Stimulated activated CD4-positive, alpha-beta T cell treated with anti-CD3 and anti-CD28 coated beads, Interleukin-1b, Interleukin-23, amount 100 ng/mL, for 24 hours (primary cell): ENCODE measurements at places on chromosomes 16 and 17.

- DNase-seq, result no peak
Measured at GRCh38 chr16:4625560-4626159, 1.0 kb downstream of the MGRN1 start.

GRCh38 chr17:7167832-7168231 lies 11.3 kb downstream of the ASGR1 start:
- DNase-seq, result no peak

DNA sequence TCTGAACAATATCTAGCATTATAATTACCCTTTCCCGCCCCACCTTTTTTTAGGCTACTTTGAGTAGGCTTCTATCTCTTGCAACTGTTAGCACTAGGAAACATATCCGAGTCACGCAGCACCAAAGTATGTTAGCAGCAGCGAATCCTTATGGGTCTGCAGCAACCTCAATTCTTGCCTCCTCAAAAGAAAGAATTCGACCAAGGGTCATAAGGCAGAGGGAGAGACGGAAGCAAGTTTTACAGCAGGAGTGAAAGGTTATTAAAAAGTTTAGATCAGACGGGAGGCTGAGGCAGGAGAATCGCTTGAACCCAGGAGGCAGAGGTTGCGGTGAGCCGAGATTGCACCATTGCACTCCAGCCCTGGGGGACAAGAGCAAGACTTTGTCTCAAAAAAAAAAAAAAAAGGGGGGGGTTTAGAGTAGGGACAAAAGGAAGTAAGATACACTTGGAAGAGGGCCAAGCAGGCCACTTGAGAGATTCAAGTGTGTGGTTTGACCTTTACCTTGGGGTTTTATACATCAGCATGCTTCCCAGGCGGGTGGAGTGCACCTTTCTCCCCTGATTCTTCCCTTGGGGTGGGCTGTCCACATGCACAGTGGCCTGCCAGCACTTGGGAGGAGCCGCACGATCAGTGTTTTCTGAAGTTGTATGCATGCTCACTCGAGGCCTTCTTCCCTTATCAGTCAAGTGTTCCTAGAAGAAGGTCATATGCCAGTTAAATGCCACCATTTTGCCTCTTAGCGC lies 67.7 kb downstream of the HLF start:
- no peak for DNase-seq

DNA sequence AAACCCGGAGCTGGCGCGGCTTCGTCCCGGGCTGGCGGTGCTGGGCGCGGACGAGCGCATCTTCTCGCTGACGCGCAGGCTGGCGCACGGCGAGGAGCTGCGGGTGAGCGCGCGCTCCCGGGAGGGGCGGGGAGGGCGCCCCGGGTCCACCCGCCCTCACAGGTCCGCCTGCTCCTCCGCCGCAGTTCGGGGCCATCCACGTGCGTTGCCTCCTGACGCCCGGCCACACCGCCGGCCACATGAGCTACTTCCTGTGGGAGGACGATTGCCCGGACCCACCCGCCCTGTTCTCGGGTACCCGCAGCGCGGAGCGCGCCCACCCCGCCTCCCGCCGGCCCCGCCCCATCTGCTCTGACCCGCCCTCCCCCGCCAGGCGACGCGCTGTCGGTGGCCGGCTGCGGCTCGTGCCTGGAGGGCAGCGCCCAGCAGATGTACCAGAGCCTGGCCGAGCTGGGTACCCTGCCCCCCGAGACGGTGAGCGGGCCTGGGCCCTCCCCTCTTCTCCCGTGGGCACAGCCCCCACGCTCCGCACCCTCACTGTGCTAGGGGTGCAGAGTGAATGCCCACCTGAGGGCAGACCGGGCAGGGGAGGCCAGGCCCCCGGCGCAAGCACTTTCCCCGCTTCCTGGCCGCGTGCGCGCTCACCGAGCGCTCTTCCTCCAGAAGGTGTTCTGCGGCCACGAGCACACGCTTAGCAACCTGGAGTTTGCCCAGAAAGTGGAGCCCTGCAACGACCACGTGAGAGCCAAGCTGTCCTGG lies 1.4 kb downstream of the HAGHL start:
- DNase-seq, result peak; percentile 41

DNA sequence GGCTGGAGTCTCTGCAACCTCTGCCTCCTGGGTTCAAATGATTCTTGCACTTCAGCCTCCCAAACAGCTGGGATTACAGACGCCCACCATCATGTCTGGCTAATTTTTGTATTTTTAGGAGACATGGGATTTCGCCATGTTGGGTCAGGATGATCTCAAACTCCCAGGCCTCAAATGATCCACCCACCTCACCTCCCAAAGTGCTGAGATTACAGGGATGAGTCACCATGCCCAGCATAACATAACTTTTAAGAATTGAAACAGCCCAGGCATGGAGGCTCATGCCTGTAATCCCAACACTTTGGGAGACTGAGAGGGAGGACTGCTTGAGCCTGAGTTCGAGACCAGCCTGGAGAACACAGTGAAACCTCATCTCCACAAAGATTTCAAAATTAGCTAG lies 2.5 kb downstream of the RSL1D1 start:
- DNase-seq, result no peak

- no peak for DNase-seq
Measured at GRCh38 chr17:41486809-41487530, 2.7 kb downstream of the KRT36 start.

- DNase-seq, result no peak
Measured at GRCh38 chr16:72201387-72201786, 29.4 kb upstream of the PMFBP1 start.

- DNase-seq, result no peak
Measured at GRCh38 chr16:16073891-16074881, 124.8 kb downstream of the ABCC1 start.

DNA sequence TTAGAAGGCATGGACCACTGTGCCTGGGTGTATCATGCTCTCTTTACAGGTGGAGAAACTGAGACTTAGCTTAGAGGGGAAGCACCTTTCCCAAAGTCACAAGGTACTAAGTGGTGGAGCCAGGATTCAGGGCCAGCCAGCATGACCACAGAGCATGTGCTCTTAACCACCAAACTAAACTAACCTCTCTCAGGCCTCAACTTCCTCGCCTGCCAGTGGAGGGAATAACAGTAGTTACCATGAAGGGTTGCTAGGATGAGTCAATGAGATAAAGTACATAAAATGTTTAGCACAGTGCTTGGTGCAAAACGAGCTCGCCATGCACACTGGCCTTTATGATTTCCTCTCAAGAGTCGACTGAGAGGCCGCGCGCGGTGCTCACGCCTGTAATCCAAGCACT lies 6.4 kb upstream of the MYO1C start:
- no peak for DNase-seq

GRCh38 chr16:51003850-51004566 lies 147.1 kb downstream of the SALL1 start:
- DNase-seq, result no peak

DNA sequence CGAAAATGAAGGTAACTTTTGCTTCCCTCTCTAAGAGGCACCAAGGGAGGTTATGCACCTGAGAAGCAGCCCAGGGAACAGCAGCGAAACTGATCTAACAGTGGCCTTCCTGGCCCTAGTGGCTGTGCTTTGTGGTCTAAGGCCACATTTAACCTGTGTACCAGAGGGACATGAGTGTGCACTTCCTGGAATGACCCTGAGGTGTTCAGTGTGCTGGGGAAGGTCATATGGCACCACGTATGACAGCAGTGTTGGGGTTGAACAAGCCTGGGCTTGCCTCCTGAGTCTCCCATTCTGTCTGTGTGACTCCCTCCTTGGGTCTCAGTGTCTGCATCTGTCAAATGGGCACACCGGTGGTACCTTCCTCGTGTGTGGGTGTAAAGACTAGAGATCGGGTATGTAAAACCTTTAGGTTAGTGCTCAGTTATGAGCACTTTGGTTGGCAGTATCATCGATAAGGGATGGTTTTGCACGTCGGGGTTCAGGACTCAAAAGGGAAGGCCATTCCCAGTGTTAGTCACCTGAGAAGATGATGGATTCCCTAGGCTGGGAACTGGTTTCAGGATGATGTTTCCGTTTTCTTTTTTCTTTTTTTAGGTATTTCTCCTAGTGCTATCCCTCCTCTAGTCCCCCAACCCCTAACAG lies 31.9 kb downstream of the PLCG2 start:
- DNase-seq, result no peak

DNA sequence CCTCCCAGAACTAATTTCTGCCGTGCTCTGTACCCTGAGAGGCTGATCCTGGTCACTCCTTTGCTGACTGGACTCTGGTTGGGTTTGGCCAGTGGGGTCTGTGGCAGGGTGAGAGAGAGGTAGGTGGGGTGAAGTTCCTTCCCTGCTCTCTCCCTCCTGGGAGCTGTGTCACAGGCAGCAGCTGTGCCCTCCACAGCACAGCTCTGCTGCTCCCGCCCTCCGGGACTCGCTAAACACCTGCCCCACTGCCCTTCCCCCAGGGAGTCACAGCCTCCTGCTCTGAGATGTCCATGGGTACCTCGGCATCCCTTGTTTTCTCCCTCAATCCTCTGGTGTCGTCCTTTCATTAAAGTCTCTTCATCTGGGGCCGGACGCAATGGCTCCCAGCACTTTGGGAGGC lies 66.4 kb downstream of the SRCIN1 start:
- DNase-seq, result no peak

GRCh38 chr17:79979221-79979741 lies 56.4 kb downstream of the TBC1D16 start:
- no peak for DNase-seq

- no peak for DNase-seq
Measured at GRCh38 chr16:70494202-70494770, 29.1 kb downstream of the COG4 start.

GRCh38 chr16:64751906-64752305 lies 370.0 kb downstream of the CDH11 start:
- no peak for DNase-seq

GRCh38 chr16:8903004-8903403 lies 20.9 kb downstream of the LITAFD start:
- no peak for DNase-seq

DNA sequence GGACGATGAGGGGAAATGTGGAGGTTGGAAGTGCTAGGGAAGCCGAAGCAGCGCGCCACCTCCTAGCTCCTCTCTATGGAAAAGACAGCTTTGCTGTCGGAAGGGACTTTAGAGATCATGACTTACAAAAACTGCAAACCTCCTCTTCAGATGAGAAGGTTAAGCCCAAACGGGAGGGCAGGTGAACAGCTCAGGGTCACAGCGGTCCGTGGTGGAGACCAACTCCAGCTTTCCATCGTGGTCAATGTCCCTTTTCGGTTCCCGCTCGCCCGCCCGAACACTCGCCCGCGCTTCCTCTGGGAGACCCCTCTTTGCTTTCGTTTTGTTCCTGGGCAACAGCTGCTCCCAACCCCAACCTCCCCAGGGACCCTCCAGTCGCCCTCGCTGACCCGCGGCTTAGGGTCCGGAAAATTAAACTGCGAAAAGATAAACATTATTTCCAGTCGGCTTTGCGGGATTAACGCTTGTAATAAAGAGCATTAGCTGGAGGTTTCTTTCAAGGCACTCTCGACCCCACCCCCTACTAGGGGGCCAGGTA lies 7.7 kb downstream of the IRX6 start:
- no peak for DNase-seq

GRCh38 chr16:84498223-84498610 lies 6.2 kb downstream of the MEAK7 start:
- no peak for DNase-seq

DNA sequence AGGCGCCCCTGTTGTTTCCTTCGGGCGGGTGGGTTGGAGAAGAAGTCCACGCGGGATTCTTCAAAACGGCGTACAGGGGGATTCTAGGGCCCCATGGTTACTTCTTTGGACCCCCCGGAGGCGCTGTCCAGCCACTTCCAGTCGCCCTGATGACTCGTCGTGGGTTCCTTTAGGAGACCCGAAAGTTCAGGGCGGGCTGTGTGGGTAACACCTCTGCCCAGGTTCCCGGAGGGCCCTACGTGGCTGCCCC lies 716 bp upstream of the HIC1 start:
- no peak for DNase-seq

DNA sequence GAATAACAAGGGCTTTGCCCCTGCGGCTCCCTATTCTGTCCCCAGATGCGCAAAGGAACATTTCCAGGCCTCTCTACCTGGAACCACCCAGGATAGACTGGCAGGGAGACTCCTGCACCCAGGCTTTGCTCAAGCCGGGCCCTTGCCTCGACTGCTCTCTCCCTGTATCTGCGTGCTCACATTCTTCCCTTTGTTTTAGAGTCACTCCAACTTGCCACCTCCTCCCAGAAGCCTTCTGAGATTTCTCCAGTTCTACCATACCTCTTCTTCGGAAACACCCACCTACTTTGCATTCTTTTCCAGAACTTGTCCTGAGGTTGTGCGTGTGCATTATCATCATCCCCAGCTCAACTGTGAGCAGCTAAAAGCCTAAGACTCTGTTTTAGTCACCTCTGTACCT lies 3.0 kb downstream of the CES5A start:
- DNase-seq, result no peak
